ENCODE measurements at places on chromosomes 7 and 10.

DNA sequence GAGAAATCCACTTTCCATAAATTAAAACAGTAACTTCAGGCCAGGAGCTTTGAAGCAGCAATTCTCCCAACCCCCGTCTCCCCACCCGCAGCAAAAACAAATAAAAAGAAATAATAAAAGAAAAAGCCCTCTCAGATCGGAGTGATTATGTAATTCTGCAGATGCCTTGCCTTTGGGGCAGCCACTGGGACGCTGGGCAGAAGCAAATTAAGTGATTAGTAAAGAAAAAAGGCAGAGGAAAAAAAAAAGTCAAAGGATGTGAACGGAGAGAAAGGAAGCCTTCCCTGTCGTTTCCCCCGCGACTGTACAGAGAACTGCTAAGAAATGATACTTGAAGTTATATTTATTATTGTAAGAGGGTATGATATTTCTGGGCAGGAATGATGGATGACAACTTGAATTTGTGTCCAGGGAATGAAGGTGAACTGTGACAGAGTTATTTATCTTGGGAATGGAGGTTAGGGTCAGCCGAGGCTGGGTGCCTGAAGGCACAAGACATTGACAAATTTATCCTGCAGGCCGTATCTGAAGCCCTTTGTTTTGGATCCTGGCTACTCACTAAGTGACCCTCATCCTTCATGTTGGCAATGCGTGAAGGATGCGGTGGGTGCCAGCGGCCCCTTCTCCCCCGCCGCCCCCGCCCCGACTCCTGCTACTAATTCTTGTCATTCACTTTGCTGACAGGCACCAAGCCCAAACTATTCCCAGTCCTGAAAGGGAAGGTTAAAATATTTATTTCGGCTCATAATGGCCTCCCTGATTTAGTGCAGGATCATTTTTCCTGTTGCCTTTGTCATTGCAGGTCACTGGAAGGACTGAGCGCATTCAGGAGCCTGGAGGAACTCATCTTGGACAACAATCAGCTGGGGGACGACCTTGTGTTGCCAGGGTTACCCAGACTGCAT is 604.0 kb downstream of the LRMDA start:
- no peak for DNase-seq

- no peak for DNase-seq
Observed at GRCh38 chr10:30371954-30372353, 22.9 kb upstream of the MTPAP start.

DNA sequence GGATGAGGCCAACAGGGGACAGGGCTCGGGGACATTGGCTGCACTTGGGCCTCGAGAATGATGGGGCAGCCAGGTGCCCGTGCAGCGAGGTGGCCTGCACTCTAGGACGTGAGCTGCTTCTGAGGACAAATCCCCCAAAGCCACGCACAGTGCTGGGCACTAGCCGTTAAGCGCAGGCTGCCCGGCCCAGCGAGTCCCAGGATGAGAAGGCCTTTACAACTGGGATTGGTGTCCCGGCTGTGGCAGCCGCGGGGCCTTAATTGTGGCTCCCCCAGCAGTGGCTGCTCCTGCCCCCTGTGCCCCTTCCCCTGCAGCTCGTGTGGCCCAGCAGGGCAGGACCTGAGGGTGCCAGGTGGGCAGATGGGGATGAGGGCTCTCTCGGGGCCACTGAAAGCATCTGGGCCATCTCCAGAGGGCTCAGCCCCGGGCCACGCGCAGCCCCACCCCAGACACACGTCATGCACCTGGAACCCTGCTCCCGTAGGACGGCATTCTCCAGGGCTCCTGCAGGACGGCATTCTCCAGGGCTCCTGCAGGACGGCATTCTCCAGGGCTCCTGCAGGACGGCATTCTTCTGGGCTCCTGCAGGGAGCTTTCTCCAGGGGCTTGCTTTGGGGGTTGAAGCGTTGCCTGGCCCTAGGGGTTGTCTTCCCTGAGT is 6.6 kb downstream of the PWWP2B start:
- DNase-seq, result no peak

DNA sequence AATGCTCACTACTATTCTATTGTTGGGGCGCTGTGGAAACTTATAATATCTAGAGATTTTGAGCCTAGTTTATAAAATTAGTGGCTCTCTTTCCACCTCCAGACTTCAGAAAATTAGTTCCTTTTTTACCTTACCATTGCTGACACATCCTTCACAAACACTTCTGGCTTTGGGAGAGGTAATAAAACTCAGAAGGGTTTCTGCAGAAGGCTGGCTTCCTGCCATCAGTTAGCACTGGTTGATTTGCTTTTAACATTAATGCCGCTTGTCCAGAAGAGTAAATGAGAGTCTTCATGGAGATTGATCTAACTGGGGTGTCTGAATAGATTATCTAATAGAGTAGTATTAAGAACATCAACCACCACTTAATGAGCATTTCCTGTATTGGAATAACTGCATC is 20.3 kb downstream of the ACSM6 start:
- peak; percentile 18 for DNase-seq

DNA sequence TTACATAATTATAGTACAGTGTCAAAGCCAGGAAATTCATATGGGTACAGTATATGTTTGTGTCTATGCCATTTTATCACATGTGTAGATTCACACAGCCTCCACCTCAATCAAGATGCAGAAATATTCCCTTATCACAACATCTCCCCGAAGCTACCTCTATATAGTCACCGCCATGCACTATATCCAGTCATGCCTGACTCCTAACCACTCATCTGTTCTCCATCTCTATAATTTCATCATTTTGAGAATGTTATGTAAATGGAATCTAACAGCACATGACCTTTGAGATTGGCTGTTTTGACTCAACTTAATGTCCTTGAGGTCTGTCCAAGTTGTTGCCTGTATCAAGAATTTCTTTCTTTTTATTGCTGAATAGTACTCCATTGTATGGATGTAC is 22.3 kb upstream of the SLC25A13 start:
- no peak for DNase-seq

DNA sequence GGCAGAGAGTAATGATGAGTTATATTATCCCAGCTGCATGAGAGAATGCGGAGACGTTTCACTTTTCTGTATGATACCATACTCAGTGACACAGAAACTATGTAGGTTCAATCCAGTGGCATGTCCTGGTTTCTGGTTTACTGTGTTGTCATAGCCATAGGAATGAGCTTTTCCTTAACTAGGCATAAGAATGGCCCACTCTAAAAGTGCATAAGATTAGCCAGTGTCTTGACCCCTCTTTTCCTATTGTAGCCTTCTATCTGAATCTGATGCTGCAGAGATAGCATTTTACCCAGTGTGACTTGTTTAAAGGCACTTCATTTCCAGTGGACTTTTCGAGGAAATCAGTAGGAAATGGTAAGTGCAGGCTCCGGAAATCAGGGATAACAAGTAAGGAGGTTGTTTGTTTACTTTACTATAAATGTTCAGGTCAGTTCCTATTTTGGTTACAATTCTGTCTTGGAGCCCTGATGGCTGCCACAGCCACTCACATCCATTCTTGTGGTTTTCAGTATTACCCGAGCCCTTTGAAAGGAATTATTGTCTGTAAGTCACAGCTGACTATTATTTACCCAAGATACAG is 70.5 kb downstream of the SEMA3A start:
- peak; percentile 34 for DNase-seq

DNA sequence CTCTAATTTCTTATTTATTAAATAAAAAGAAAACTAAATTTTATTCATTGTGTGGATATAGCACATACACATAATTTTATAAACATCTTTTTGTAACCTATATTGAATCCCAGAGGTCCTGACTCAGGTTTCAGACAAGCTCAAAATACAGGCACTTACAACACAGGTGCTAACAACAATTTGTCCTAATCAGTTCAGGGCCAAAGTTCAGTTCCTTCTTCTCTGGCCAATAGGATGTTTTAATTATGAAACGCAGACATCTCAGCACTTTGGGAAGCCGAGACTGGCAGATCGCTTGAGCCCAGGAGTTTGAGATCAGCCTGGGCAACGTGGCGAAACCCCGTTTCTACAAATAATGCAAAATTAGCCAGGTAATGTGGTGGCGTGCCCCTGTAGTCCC is 15.0 kb downstream of the RPA3 start:
- DNase-seq, result no peak

- no peak for DNase-seq
Observed at GRCh38 chr10:44971935-44972757, 6.5 kb downstream of the DEPP1 start.

DNA sequence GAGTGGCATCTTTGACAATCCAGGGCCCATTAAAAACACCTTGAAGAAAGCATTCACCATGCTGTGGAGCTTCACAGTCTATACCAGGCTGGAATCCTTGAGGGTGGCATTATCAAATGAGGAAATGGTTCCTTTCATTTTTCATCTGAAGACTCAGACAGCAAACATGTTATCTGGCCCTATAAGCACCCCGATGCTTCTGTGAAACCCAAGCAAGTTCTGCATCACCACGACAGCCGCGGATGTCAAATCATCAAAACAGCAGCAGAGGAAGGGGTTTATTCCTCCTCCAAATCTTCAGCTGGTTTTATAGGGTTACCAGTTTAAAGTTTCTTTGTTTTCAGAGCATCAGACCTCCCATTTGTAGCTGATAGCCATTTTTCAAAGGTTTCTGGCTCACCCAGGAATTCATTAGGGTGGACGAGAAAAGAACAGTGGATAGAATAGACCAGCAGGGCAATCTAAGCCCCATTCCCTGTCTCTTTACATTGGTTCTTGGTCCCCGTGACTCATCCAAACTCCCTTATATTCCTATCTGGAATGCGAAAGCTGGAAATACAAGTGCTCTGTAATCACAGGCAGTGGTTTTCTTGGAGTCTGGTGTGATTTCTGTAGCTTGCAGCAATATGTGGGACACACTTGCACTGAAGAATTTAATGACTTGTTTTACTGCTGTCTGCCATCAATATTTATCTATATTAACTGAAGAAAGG is 217.9 kb downstream of the SKAP2 start:
- DNase-seq, result peak; percentile 23

Measured in HT1080 (cell line).